Stimulated activated CD8-positive, alpha-beta memory T cell treated with anti-CD3 and anti-CD28 coated beads, Interleukin-4, amount 100 ng/mL, for 4 hours (primary cell): ENCODE measurements at places on chromosomes 7 and 10.

- DNase-seq = no peak
Measured at GRCh38 chr10:58431903-58432302, 46.7 kb downstream of the TFAM start.

DNA sequence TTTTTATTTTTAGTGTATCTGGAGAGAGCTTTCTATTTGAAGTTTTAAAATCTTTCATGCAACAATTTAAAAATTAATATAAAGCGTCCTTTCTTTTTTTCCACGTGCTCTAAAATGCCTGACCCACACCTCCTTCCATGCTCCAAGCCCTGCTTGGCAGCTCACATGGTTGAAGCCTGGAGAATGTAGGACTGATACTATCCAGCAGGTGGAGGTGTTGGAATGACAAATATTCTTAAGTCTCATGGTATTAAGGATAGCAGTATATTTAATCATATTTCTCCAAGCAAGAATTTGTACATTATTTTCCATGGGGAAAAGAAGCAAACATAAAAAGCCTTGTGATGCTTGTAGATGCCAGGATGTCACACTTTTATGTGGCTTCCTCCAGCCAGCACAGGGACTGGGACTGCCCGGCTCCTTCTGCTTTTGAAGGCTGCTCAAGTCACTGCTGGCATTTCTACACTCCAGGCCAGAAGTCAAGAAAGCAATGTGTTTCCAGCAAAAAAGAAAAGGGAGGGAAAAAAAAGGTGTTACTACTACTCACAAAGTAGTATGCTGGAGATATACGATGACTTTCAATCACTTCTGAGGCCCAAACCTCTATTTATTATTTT, 49.7 kb downstream of the BZW2 start:
- no peak for DNase-seq

DNA sequence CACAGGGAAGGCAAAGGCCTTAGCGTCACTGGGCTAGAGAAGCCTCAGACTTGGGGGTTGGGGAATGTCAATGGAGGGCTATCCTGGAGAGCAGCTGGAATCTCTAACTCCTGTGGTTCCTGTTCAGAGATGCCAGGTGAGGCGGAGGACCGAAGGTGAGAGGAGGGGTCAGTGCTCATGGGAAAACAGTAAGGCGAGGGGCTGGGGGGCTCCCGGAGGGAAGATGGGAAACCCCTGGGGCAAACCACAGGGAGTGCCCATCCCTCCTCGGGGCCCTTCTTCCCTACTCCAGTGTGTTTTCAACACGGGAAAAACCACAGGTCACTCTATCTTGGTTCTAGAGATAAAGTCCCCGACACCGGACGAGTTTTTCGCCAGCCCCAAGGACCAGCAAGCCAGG, 3.3 kb downstream of the LRCH4 start:
- no peak for DNase-seq

DNA sequence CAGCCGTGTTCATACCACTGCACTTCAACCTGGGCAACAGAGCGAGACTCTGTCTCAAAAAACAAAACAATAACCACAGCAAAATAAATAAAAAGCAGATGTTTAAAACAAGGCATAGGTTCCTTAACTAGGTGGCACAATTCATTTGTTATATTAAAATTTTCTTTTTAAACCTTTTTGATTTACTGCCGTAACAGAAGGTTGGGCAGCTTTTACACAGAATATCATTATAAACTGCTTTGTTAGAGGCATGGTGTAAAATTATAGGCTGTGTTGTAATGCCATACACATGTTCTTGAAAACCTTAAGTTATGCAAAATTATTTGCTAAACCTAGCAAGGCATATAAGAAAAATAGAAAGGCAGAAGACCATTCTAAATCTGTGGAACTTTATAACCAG, 84.4 kb downstream of the MKLN1 start:
- no peak for DNase-seq

DNA sequence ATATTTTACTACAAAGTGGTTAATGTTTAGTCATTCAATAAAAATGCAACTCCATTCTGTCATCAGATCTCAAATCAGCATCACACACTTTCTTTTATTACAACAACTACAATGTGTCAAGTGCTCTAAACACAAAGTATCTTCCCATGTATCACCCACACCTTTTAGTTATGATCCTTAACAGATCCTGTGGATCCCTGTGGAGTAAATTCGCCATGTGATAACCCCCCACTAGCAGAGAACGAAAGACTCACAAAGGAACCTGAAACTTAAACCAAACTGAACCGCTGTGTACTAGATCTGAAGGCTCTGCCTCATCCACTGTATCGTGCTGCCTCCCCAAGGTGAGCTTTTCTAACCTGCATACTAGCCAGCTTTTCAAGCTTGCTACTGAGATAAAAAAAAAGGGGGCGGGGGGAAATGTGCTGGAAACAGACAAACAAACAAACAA, 1.7 kb downstream of the DPY19L1 start:
- no peak for DNase-seq

- DNase-seq = no peak
Measured at GRCh38 chr10:90741926-90742565, 115.8 kb downstream of the HTR7 start.

DNA sequence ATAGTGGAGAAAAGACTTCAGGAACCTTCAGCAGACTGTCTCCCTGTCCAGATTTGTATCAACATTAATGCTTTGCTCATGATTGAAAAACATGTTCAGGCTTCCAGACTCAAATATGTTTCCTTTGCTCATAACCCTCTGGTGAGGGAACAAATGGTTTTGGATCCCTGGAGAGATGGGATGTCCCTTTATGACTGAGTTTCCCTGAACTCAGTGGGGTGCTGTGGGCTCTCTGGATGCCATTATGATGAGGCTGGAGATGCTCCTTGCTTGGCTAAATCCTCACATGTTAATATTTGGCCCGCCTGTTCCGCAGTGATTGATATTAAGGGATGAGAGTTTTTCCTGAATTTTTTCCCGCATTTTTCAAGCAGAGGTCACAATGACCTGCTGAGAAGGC, 749.4 kb downstream of the SUGCT start:
- no peak for DNase-seq

GRCh38 chr7:26916336-26916735, 51.9 kb upstream of the SKAP2 start:
- DNase-seq = no peak

DNA sequence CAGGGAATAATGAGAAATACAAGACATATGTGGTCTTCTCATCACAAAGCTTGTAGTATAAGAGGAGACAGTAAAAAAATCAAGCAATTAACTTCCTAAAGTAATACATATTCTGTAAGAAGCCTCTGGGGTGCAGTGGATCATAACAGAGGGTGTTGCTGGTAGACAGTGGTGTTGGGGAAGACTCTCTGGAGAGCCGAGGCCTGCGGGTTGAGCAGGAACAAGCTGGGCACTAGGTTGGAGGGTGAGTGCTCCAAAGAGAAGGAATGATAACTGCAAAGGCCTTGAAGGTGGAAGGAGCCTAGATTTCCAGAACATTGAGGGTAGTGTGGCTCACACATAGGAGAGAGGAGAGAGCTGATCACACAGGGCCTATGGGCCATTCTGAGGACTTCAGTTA, 1.5 kb downstream of the GIMAP4 start:
- DNase-seq = no peak

DNA sequence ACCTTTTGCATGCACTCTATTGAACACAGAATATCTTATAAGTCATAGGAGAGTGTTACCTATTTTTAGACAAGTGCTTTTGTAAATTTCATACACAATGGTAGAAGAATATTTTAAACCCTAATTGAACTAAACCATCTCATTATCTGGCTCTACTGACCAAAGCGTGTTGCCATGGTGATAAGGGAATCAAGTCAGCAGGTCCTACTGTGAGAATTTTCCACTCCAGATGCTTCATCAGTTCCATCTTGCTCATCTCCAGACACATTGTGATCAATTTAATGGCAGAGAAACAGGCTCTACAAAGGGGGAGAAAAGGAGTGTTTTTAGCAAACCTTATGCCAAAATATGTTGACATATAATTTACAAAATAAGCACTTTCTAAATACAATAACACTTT, 621.9 kb upstream of the GHITM start:
- no peak for DNase-seq

- DNase-seq = no peak
Measured at GRCh38 chr7:82742163-82742562, 298.6 kb upstream of the CACNA2D1 start.
